ENCODE measurements at places on chromosomes 4 and X.
A peak's percentile ranks its signal among the peaks of the same experiment; 100 is the strongest.

DNA sequence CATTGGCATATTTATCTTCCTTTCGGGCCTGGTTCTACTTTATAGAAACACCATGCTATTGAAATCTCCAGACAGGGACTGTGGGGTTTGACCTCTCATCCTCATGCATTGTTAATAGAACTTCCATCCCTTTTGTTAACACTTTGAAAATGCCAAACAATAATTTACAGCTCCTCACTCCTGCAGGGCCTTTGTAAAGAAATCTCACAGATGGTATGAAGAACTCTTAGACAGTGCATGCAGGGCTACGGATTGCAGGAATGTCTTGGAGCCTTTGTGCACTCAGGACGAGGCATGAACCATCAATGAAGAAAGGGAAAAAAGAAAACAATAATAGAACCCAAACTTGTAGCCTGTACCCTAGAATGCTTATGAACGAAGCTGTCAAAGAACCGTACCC, 92.8 kb upstream of the TMEM47 start:
- DNase-seq: no peak

DNA sequence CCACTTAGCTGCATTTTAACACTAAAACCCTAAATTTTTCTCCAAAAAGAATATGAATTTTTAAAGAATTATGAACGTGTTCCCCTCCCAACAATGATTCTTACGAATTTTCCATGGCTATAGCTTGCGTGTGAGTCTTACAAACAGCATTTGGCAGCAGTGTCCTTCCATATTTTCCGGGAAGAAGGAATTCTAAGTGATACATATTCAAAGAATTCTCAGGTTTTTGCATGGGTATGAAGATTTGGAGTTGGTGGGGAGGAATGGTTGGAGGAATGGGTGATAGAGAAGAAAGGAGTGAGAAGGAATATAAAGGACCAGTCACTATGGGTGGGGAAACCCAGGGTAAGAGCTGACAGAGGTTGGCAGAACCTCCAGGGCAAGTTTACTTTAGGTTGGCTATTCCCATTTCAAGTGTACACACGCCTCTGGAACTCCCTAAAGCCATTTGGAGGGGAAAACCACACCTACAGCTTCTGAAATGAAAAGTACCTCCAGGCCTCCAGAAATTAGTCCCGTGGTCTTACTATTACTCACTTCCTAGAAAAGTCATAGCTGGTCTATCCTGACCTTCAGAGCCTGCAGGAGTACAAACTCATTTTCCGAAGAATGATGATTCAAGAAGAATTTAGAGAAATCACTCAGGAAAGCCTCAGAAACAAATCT, 420.8 kb upstream of the DIPK2B start:
- DNase-seq: no peak

DNA sequence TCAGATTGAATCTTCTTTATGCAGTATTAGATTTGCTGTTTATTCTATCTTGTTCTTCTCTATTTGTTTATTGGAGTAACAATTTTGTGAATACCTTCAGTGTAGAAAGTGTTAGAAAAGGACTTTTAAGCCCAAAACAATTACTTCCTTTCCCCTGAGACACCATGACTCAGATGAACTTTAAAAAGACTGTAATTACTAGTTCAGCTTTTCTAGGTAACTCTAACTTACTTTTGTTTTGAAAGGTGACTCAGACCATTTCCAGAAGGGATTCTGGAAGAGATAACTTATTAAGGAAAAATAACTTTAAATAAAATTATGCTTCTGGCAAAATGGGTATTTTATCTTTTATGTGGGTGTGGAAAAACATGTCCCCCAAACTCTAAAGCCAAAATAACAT, 561.5 kb upstream of the PCDH10 start:
- DNase-seq: no peak

GRCh38 chr4:149370785-149371420, 444.7 kb downstream of the IQCM start:
- no peak for DNase-seq

DNA sequence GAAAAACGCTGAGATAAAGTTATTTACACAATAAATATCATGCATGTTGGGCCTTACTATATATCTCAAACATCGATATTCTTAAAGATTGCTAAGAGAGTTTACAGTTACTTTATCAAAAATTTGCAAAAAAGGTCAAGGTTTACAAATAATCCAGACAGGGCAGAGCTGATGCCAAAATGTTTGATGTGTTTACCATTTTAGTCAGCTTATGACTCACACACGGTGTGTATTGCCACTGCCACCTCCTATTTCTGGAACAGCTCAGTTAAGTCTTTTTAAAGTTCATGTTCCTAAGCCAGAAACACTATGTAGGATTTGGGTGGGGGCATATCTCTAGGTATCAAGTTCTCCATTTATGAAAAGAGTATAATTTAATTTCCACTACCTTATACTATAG, 580.6 kb downstream of the INPP4B start:
- no peak for DNase-seq

- DNase-seq: no peak
Observed at GRCh38 chr4:57023104-57023503, 44.4 kb downstream of the POLR2B start.

DNA sequence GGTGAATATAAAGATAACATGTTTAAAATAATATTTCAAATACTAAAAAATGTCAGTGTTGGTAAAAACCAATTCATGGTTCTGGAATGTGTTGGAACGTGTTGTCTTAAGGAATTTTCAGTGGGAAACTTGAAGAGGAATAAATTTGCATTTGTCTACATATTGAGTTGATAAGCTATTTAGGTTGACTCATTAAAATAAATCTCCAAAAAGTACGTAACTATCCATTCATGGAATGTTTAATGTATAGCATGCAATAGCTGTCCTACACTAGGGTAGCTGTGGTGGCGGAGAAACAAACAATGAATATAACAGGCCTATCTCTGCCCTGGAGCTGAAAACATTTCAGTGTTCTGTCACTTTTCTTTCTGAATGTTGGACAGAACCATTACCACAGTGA, 20.3 kb downstream of the SHISA3 start:
- DNase-seq: no peak

- DNase-seq: peak; percentile 44
Observed at GRCh38 chr4:113468165-113469022, 293.1 kb downstream of the CAMK2D start.

- DNase-seq: peak; percentile 47
Observed at GRCh38 chr4:152458801-152459302, 77.0 kb downstream of the FBXW7 start.

DNA sequence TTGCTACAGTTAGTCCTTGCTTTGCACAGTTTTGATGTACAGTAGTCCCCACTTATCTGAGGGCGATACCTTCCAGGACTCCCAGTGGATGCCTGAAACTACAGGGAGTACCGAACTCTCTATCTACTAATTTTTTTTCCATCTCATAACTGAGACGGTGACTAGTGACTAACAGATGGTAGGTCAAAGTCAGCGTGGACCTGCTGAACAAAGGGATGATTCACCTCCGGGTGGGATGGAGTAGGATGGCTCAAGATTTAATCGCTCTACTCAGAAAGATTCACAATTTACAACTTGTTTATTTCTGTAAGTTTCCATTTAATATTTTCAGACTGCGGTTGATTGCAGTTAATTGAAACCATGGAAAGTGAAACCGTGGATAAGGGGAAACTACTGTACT, 655.8 kb downstream of the ZNF674 start:
- DNase-seq: no peak

DNA sequence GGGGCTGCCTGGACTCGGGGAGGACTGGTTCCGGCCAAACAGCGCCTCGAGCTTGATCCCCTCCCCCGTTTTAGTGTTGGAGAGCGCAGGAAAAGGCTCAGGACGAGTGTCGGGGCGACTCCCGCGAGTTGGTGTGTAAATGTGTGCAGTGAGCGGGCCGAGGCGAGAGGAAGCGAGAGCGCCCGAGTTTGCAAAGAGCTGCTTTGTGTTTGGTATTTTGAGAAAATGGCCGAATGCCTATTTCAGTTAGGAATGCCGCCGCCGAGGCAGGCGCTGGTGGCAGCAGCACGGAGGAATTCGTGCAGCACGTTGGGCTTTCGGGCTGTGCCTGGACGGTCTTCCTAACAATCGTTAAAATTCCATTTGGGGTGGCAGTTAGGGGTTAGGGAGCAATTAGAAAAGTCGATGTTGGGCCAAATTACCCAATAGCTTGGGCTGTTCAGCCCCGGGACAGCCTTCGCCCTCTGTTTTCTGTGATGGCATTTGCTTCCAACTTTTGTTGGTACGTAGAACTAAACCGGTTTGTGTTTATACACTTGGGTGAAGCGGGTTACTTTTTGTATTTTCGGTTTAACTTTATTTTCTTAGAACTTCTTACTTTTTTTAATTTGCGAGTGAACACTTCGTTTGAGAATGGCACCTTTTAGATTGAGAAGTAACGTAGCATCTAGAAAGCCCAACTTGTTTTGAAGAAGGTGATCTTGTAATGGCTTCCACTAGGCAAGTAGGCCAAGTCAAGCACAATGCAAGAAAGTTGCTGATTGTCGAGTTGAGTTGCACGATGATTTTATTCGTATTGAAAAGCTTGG, 1.6 kb downstream of the REST start:
- peak; percentile 77 for DNase-seq

GRCh38 chr4:39635023-39635422, 3.6 kb downstream of the SMIM14 start:
- no peak for DNase-seq

GRCh38 chr4:8167815-8168214, 9.2 kb upstream of the ABLIM2 start:
- no peak for DNase-seq

- DNase-seq: no peak
Observed at GRCh38 chr4:4694296-4694772, 152.5 kb upstream of the STX18 start.

GRCh38 chr4:118834070-118834469, 1.9 kb downstream of the SEC24D start:
- no peak for DNase-seq

- no peak for DNase-seq
Observed at GRCh38 chrX:38082309-38082708, 76.0 kb downstream of the SYTL5 start.

DNA sequence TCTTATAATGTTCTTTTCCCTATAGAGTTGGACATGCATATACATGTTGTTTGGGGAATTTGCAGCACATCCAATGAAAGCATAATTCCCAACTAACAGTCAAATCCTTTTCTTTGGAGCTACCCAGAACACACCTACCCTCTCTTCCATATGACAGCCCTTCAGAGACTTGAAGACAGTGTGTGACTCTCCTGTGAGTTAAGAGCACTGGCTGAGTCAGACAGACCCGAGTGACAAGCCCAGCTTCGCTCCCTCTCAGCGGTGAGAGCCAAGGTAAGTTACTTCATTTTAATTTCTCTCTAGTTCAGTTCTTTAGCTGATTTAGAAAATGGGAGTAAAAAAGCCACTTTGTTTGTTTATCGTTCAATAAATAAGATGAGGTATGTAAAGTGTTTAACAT, 86.3 kb downstream of the RTL9 start:
- no peak for DNase-seq

- DNase-seq: no peak
Observed at GRCh38 chr4:125735102-125735501, 420.3 kb downstream of the FAT4 start.

- DNase-seq: no peak
Observed at GRCh38 chr4:138609943-138610350, 367.8 kb upstream of the SLC7A11 start.

DNA sequence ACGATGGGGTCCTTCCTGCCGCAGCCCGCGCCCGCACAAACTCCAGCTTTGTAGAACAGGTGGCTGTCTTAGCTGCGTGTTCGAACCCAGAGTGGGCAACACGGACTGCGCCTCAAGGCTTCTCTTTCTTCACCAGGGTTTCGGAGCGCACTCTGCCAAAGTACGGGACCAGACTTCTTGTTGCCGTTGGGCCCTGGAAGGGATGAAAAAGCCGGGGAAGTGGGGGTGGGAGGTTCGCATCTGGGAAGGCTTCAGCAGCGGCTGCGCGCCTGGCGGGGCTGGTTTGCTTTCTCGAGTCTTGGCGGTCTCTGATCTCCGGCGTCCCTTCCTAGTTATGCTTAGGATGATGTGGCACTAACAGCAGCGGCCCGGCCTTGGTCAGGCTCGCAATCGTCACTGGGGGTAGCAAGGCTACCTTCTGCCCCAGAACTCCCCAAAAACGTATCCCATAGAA, 673 bp downstream of the PARM1 start:
- DNase-seq: no peak

DNA sequence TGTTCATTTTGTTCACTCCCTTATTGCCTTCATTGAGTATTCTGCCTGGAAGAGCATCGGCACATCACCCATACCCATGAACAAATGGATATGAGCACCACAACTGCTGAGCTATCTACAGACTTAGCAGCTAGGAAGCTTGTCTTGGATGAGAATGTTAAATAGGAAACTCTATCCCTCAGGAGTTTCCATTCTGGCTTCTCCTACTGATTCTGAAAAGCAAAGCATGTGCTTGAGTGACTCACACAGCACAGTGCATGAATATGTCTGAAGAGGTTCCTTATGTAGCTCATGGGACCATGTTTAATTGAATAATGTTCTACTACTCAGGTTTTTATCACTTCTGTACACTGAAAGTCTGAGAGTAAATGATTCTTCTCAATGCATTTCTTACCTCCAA, 57.3 kb upstream of the MXRA5 start:
- no peak for DNase-seq

- no peak for DNase-seq
Observed at GRCh38 chr4:30839583-30840520, 119.7 kb downstream of the PCDH7 start.

DNA sequence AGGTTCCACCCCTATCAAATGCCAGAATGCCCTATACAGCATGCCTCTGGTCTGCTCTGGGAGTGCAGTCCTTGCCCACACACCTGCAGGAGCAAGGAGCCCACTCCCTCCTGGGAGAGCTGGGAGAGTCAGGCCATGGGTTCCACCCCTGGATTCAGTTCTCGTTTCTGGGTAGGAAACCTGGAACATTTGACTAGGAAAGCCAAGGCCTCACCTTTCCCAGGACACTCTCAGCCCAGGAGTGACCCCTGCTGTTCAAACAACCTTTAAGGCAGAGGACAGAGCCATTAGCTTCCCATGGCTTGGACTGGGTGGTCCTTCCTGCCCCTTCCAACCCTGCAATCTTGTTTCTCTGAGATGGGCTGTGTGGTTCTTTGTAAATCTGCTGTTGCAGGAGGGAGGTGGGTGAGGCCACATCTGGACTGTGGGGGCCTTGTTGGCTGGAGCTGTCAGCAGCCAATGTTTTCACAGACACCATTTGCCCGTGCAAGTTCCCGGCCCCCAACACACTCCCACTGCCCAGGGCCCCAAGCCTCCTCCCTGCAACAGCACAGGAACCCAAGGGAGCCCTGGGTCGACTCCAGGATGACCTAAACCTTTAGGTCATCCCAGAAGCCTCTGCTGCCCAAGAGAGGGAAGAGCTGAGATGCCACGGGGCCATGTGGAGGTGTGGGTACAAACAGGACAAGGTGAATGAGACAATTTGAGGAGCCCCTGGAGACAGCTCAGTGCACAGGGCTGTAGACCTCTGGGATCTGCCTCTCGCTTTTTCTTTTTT, 104.4 kb downstream of the PJA1 start:
- no peak for DNase-seq

GRCh38 chr4:20368926-20369325, 117.2 kb downstream of the SLIT2 start:
- no peak for DNase-seq

All from activated CD8-positive, alpha-beta memory T cell treated with anti-CD3 and anti-CD28 coated beads, Interleukin-2, amount 10 ng/mL, durations not matched to agents 7 days and 5 days (primary cell).